ENCODE measurements at places on chromosomes 1 and 21. TPM values are rescaled to one million over a fixed set of nuclear protein-coding genes. Genes with fewer than 3 reads are reported as not detected.

- DNase-seq = no peak
Observed at GRCh38 chr1:223859058-223859457, 13.3 kb upstream of the TP53BP2 start.

- no peak for DNase-seq
Observed at GRCh38 chr1:212981571-212982328, 31.4 kb downstream of the VASH2 start.

DNA sequence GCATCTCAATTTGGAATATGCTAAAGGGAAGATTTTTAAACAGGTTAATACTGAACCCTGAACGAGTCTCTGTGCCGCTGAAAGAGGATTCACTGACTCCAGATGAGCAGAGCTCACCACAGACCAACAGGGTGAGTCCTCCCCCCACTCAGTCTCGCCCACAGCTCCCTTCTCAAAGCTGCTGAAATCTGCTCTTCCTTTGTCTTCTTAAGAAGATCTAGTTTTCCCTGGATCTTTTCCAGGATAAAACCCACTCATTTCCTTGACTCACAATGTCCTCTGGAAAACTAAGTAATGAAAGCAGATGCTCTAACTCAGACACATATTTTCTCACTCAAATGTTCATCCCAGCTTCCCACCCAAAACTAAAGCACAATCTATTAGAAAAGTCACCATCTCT lies 447.0 kb upstream of the PKN2 start:
- DNase-seq = no peak

DNA sequence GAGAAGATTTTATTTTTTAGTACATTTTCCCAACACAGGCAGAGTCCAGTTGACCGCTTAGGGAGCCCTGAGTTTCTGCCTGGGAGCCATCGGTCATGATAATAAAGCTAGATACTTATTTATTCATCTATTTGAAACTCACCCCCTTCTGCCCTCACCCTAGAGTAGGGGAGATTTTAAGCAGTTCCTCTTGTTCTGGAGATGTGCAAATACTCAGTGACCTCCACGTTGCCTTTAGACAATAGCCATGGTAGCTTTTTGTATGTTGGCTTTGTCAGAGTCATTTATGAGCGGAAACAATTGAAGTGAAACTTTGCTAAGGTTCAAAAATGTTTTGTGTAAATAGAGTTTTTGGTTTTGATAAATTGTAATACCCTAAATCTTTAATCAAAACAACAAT lies 45.7 kb upstream of the PLPPR4 start:
- DNase-seq = no peak

DNA sequence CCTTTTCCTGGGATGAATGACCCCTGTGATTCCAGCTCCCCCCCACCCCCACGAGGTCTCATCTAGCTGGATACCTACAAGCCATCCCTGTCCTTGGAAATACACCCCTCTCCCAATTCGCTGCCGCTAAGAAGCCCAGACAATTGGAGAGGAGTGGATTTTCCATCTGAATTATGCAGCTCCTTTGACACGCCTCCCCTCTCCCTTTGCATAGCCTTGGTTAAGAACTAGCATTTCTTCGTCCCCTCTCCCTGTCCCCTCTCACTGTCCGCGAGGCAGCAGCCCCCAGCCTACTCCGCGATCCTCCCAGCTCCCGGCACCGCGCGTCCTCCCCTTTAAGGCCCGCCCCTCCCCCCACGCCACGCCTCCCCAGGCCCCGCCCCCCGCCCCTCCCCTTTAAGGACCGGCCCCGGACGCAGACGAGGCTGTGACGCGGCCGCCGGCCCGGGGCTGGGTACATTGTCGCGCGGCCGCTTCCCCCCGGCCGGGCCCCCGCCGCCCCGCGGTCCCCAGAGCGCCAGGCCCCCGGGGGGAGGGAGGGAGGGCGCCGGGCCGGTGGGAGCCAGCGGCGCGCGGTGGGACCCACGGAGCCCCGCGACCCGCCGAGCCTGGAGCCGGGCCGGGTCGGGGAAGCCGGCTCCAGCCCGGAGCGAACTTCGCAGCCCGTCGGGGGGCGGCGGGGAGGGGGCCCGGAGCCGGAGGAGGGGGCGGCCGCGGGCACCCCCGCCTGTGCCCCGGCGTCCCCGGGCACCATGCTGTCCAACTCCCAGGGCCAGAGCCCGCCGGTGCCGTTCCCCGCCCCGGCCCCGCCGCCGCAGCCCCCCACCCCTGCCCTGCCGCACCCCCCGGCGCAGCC lies at the start of gene MAPKAPK2:
MAPKAPK2 (plus strand) TSS at position 428 of the 856 bp plus-strand sequence; CDS start at position 753, 325 bp downstream.
- peak; percentile 76 for DNase-seq

- DNase-seq = no peak
Observed at GRCh38 chr1:41367288-41367642, 6.0 kb downstream of the FOXO6 start.

DNA sequence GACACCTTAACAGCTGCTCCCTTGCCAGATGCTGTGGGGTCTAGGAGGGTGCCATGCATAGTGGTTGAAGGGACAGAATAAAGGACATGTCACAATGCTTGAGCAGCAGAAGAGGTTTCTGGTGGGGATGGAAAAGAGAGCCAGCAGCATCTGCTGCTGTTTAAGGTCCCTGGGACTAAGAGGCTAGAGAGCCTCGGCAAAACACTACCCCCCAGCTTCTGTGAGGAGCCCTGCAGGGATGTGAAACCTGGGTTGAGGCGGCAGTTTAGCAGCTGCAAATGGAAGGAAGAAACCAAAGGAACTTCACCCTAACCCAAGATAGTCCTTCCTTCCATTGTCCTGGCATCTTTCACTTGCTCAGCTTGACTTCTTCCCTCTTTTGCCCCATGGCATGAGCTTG lies 39.4 kb downstream of the PLXNA2 start:
- DNase-seq = no peak

DNA sequence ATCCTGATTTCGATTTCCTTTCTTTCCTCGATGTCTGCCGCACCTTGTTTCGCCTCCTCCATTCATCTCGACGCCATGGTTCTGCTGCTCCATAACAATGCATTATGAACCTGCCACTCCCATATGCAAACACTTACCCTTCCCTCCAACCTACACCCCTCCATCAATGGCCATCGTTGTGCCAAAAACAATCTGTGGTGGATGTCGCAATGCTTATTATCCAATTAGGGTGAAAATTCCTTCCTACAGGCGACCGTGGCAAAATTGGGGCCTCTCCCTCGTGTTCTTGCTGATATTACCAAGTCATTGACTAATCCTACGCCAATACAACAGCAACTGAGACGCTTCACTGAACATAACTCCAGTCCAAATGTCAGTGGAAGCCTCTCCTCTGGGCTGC lies 40.3 kb downstream of the CLEC20A start:
- DNase-seq = no peak

- no peak for DNase-seq
Observed at GRCh38 chr1:6820899-6821298, 35.6 kb downstream of the CAMTA1 start.

DNA sequence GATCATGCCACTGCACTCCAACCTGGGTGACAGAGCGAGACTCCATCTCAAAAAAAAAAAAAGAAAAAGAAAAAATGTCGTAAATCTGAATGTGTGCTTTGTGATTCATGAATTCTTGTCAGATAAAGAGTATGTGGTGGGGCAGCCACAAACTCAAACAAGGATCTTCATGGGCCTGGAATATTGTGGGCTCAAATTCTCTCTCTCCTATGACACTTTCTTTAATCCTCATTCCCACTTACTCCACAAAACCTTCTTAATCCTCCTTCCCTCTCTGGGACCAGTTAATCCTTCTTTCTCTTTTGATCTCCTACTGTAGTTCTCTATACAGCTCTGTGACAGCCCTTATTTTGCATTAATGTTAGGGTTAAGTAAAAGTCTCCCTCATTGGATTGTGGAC lies 112.3 kb downstream of the AK5 start:
- no peak for DNase-seq

GRCh38 chr1:206715552-206716158 lies 30.9 kb downstream of the MAPKAPK2 start:
- DNase-seq = no peak

DNA sequence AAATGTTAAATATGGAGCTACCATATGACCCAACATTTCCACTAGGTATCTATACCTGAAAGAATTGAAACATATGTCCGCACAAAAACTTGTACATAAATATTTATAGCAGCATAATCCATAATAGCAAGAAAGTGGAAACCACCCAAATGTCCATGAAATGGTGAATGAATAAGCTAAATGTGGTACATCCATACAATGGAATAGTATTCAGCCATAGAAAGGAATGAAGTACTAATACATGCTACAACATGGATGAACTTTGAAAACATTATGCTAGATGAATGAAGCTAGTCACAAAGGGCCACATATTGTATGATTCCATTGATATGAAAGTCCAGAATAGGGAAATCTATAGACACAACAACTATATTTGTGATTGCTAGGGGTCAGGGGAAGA lies 20.0 kb upstream of the BLACAT1 start:
- DNase-seq = no peak

DNA sequence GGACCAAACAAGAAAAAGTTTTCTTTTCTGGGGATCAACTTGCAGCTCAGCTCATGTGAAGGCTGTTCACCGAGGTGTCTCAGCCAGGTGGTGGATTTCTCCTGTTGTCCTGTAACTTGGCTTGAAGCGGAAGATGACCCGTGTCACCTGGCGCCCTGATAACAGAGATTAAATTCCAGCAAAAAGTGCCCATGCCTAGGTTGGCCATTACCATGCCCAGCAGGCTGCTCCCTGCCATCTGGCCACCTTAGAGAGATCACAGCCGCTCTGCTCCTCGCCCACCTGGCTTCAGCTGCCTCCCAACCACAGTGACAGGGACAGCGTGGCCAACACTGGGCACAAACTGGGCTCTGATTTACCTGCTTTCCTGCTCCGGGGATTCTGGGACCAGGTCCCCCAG lies 149.5 kb downstream of the ZBTB18 start:
- no peak for DNase-seq

DNA sequence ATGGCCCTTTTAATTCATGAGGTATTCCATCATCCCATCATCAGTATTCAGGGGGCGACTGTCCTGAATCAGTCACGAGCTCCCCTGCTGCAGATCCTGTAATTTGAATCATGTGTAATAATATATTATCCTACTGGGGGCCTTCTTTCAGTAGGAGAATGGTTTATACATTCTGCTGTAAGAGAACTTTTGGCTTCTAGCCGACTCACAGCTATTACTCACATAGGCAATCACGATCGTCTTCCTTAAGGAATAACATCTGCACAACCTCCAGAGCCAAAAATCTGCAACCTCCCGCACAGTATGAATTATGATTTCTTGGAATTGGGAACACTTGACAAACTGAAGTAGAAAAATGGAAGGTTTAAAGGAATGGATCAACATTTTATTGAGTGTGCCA lies 343.0 kb downstream of the USP25 start:
- DNase-seq = no peak

GRCh38 chr1:155057104-155057503 lies 6.0 kb downstream of the ADAM15 start:
- no peak for DNase-seq

DNA sequence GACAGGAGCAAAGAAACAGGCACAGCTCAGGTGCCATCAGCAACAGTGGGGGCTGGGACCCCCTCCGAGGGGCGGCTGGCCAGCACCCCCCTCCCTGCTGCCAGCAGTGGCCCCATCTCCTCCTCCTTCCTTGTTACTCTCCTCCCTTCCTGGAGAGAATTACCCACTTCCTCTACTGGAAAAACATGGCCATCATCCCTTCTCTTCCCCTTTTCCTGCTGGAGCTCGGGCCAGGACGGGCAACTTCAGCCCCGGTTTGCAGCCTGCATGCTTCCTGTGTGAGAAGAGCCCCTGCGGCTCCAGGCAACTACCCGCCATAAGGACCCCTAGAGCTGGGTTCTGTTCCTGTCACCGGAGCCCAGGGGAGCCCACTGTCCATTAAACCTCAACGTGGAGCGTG lies 17.6 kb downstream of the MEGF6 start:
- DNase-seq = no peak

GRCh38 chr21:35814858-35815619 lies 245.3 kb downstream of the SETD4 start:
- no peak for DNase-seq

- peak; percentile 17 for DNase-seq
Observed at GRCh38 chr21:41170859-41171609, 3.1 kb downstream of the BACE2 start.

DNA sequence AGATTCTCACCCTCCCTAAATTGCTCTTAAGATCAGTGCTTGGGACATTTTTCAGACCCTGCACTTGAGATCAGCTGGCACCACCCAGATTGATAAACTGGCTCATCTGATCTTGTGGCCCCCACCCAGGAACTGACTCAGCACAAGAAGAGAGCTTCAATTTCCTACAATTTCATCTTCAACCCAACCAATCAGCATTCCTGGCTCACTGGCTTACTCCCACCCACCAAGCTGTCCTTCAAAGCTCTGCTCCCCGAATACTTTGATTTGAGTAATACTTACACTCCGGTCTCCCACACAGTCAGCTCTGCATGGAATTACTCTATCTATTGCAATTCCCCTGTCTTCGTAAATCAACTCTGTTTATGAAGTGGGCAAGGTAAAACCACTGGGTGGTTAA lies 461.9 kb upstream of the RGS18 start:
- DNase-seq = no peak

GRCh38 chr1:104402178-104402577 lies 652.5 kb downstream of the AMY1C start:
- no peak for DNase-seq

- DNase-seq = no peak
Observed at GRCh38 chr1:155942578-155943141, 1.2 kb downstream of the RXFP4 start.

- DNase-seq = no peak
Observed at GRCh38 chr1:1421147-1421906, at the start of gene ANKRD65. Gene ANKRD65, minus strand, starts transcription at chr1:1421276. Its CDS starts 271 bp downstream, at chr1:1421005.

DNA sequence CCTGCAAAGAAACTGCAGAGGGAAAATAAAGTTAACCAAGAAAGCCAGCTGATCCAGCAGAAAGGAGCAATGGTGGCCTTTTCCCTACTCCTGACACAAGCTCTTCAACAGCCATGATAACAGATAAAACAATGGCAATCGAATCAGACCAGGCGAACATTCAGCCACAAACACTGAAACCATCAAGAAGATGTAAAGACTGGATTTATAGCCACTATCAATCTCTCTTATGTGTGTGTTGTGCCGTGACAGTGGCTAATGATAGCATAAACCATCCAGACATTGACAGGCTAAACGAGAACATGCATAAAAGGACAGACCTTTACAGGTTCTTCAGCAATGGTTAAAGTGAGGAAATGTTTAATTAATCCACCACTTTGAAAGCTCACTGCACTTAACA lies 78.1 kb upstream of the RAB4A start:
- no peak for DNase-seq

- DNase-seq = no peak
Observed at GRCh38 chr1:75087278-75087677, 46.9 kb upstream of the LHX8 start.

Gene CCDC181
- 1.7 TPM for total RNA-seq

Gene MIER1
- total RNA-seq = 38.7 TPM

Gene LRRC53
- total RNA-seq = not detected

Gene TFF3
- 6.5 TPM for total RNA-seq

Gene DPT
- 45.4 TPM for total RNA-seq

Gene RNF115
- total RNA-seq = 23.8 TPM

Gene PDXK
- 122 TPM for total RNA-seq

Gene SPRR5
- not detected for total RNA-seq

Gene MYCL
- total RNA-seq = 0.30 TPM

Gene PGLYRP4
- not detected for total RNA-seq

Gene LCE2A
- not detected for total RNA-seq

Gene RGS8
- not detected for total RNA-seq

Data from tibial nerve (tissue), 4 donors.